ENCODE measurements at places on chromosomes 4 and X. TPM values are rescaled to one million over a fixed set of nuclear protein-coding genes. Genes with fewer than 3 reads are reported as not detected.

GRCh38 chr4:152663203-152664066 lies 16.4 kb downstream of the TMEM154 start:
- DNase-seq: no peak

DNA sequence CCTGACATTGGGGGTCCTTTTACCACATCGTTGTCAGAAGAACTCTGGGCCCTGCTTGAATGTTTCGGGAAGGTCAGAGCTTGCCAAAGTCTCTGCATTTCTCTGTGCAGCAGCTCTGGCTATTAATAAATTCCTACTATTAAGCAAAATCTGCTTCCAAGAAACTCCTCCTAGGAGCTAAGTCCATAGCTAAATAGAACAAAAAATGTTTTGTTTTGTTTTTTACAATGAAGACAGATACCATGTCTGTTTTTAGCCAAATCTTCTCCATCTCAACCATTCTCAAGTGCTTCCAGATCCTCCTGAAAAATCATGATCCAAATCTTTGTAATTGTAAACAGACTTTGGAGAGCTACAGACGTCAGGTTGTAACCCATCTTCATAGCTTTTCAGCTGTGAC lies 161.6 kb downstream of the SPATA18 start:
- DNase-seq: no peak

DNA sequence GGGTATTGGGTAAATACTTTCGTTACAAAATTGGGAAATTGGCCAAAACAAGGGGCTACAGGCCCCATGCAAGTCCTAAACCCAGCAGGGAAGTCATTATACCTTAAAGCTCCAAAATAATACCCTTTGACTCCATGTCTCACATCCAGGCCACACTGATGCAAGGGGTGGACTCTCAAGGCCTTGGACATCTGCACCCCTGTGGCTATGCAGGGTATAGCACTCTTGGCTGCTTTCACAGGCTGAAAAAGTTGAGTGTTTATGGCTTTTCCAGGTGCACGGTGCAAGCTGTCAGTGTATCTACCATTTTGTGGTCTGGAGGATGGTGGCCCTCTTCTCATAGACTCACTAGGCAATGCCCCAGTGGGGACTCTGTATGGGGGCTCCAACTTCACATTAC lies 326.5 kb downstream of the TEX13C start:
- DNase-seq: no peak

DNA sequence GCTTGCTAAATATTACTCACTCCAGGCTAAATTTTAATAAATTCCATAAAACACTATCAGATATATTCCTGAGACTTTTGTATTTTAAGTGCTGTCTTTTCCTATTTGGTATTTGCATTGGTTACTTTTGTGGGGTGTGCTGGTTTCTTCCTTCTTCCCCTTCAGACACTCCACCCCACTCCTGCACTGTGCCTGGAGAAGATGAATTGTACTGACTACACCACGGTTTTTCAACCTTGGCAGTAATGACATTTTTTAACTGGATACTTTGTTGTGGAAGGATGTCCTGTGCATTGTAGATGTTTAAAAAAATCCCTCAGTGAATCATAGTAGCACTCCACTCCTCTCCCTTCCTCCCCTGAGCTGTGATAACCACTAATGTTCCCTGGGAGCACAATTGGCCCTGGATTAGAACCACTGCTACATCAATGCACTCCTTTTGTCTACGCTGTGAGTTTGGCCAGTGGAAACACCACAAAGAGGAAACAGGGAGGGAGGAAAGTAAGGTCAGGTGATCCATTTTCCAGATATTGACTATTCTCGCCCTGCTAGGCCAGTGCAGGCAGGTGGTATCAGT lies 36.3 kb downstream of the SNCA start:
- peak; percentile 57 for DNase-seq

- no peak for DNase-seq
Observed at GRCh38 chr4:155799116-155799793, 40.4 kb downstream of the GUCY1B1 start.

- no peak for DNase-seq
Observed at GRCh38 chr4:4787421-4787820, 72.0 kb upstream of the MSX1 start.

GRCh38 chrX:45137531-45137930 lies 63.1 kb downstream of the DIPK2B start:
- DNase-seq: no peak

DNA sequence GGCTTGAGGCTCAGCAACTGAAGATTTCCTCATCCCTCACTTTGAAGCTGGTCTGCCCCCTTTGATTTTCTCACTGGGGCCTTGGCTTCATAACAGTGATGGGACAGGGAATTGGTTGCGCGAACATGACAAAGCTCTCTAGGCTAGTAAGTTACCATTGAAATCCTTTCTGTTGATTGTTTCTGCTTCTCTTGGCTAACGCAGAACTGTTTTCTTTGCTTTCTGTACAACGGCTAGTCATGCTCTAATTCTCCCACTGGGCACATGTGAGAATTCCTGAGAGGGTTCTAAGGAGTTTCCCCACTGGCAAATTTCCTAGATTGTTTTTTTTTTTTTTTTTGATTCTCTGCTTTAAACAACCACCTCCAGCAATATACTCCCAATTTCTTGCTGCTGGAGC lies 738.6 kb downstream of the PCDH7 start:
- DNase-seq: no peak

DNA sequence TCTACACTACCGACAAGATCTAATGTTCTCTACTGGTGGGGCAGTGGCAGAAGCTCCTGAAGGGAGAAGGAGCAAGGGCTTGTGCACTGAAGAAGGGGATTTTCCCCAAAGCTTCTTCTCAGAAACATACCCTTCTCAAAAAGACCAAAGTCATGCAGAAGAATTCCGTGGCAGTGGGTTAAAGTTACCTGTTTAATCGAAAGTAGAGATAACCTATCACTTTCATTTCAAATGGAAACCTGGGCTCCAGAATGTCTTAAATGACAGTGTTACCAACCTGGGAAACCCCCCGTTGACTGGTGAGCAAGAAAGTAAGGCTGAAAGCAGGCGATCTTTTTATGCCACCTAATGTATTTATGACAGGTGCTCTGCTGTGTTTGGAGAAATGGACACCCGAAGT lies 92.5 kb upstream of the TEX13D start:
- no peak for DNase-seq

- DNase-seq: no peak
Observed at GRCh38 chr4:9964879-9965278, 56.4 kb downstream of the SLC2A9 start.

- no peak for DNase-seq
Observed at GRCh38 chr4:101366331-101366730, 19.0 kb upstream of the PPP3CA start.

The MAGEA12 gene
- 0.96 TPM for total RNA-seq

DNA sequence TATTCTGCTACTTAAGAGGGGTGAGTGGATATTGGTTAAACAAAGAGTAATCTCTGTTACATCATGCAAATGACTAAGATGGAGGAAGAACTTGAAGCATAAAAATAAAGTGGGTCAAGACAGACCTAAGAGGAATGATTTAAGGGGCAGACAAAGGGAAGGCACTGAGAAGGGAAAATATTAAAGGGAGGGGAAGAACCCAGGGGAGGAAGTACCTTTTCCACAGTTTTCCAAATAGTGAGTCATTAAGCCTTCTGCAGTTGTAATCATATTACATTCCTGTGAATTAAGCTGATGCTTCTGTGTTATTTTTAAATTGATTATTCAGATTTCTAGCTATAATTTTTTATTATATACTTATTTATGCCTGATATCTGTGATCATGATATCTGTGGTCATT lies 253.3 kb downstream of the CENPC start:
- no peak for DNase-seq

DNA sequence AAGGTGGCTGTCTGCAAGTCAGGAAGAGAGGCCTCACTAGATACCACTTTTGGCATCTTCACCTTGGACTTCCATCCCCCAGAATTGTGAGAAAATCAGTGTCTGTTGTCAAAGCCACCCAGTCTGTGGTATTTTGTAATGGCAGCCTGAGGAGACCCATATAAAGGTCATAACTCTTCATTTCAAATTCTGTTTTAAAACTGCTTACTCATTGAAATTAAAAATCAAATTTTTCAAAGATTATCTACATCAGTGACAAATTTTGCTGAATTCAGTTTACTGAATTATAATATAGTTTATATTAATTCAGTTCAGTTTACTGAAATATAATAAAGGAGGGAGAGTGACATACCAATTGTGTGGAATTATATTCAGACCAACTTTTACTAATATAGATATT lies 133.1 kb upstream of the IL15 start:
- DNase-seq: no peak

Data from A172 (cell line).